ENCODE measurements at places on chromosomes 1 and 21.

DNA sequence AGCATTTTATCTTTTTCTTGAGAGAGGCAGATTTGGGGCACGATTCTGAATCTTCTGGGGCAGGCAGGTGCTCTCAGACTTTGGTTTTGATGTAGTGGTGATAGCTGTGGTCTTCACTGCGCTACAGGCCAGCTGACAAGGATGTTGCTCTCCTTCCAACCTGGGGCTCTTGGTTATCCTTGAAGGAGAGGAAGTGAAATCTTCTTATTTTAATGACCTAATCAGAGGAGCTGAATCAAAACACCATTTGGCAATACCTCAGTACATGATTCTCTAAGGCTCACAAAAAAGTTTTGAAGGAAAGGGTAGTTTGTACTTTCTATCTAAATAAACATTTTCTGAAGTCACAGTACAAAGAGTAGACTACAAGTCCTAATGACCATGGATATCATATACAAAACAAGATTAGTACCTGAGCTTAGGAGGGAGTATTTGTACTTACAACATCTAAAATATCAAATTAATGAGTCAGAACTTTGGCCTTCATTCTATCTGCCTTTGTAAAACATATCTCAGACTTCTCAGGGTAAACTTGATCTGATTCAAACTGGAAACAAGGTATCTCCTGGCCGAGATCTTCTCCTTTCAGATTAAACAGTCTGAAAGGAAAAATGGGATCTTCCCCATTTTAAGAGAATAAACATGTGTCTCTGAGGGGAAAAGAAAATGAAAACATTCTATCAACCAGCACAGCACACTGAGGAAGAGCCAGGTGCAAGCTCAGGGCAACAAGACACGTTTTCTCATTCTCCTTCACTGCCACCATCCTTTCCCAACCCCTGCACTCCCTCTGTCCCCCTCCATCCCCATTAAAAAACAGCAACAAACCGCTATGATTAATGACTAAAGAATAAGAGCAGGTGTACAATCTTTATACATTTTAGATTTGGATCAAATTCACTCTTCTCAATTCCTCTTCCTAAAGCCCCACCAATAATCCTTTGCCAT is 69.2 kb downstream of the SH3GLB1 start:
- no peak for DNase-seq

GRCh38 chr1:5570931-5571330 is 421.3 kb downstream of the NPHP4 start:
- DNase-seq = no peak

- DNase-seq = peak; percentile 75
Measured at GRCh38 chr1:119712342-119713038, 756 bp downstream of the PHGDH start.

- no peak for DNase-seq
Measured at GRCh38 chr1:60875138-60875537, 207.2 kb upstream of the NFIA start.

DNA sequence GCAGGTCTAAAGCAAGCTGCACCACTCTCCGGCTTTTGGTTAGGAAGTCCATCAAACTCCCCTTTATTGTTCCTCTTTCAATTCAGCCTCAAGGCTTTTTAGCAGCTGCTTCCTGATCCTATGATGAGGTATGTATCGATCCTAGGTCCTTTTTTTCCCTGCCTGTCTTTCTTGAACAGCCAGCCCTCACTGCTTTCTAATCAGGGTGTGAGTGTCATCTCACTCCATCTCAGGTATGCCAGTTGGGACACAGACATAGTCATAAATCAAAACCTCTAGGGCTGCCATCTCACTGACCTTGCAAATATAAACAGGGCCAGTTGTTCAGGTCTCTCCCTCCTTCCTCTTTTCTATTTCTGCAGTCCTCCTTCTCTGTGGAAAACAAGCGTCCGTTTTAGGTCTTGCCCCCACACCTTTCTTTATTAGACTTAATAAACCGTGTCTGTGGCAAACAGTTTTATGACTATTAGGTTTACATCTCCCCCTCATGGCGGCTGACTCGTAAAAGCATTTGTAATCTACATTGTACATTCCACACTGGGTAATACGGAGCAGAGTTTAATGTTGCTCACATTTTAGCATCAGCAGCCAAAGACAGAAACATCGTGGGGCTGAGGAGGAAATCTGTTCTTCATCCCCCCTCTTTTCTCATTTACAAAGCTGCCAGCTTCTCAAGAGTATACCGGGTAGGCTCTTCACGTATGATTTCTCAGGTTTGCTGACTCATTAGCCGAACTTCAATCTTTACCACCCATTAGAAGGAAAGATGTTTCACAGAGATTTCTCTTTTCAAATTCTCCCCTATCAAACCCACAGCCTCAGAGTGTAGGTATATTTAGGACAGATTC is 11.6 kb downstream of the STYXL2 start:
- no peak for DNase-seq

DNA sequence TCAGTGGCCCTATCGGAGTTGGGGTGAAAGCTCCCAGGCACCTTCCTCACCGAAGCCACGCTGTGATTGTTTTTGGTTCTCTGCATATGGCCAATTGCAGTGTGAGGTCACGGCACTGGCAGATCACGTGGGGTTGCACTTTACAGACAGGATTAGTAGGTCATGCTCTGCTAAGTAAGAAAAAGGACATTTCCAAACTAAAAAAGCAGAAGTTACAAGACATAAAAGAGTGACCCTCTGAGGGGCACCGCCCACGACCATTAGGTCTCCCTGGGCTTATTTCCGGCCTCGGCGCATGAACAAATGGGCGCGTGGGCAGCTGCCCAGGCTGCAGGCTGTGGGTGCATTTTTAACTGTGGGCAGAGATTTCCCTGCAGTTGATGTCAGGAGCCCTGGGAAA is 2.0 kb downstream of the CAPN9 start:
- no peak for DNase-seq

GRCh38 chr1:147246044-147246690 is 3.7 kb downstream of the CHD1L start:
- no peak for DNase-seq

DNA sequence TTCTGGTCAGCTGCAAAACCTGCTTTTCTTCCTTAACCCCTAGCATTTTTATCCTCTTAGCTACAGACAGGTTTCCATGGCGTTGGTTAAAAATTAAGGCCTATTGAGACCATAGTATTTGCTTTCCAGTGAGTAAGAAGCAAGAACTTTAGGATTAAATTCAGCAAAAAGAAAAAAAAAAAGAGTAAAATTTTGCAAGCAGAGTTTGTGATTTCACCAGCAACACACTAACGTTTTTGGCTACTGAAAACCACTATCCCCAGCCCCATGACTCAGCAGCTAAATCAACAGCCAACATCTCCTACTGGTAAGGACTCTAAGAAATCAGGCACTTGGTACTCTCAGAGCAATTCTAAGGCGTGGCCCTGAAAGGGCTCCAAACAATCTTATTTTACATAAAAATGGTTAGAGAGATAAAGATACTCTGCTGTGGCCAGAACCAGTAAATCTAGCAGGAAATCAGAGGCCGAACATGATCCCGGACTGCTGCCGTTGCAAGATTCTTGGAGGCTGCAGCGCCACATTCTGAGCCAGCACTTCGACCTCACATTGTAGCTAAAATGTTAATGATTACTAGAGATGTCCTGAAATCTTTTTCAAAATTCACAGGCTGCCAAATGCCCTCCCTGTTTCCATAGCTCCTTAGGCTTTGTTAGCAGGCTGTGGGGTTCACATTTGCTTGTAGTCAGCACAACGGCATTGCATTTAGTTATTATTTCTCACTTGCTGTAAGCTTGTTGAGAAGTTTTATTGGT is 1.6 kb upstream of the ENO1 start:
- peak; percentile 93 for DNase-seq

- DNase-seq = no peak
Measured at GRCh38 chr1:38213646-38214434, 167.2 kb upstream of the POU3F1 start.

DNA sequence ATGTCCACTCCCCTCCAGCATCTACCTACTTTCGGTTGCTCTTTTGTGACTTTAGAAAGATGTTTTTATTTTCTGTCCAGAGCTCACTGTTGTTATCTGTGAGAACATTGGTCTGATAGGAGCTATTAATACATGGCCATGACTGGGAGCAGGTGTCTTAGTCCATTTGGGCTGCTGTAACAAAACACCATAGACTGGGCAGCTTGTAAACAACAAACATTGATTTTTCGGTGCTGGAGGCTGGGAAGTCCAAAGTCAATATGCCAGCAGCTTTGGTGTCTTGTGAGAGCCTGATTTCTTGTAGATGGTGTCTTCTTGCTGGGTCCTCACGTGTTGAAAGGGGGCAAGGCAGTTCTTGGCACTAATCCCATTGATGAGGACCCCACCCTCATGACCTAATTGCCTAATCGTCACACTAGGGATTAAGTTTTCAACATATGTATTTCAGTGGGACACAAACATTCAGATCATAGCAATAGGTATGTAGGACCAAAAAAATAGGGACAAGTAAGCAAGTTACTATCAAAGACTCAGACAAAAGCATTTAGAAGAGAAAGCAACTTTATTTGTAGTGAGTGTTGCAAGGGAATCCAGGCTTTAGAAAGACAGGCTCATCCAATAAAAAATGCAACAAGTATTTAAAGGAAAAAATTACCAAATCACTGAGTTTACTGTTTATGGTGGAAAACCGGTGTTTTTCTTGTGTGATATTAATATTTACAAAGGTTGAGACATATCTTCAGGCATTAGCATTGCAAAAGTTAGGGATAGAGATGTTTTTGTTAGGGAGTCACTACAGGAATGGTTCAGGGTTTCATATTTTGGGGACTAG is 55.2 kb upstream of the WDR26 start:
- no peak for DNase-seq

GRCh38 chr1:84253036-84253435 is 48.5 kb upstream of the SAMD13 start:
- peak; percentile 88 for DNase-seq

DNA sequence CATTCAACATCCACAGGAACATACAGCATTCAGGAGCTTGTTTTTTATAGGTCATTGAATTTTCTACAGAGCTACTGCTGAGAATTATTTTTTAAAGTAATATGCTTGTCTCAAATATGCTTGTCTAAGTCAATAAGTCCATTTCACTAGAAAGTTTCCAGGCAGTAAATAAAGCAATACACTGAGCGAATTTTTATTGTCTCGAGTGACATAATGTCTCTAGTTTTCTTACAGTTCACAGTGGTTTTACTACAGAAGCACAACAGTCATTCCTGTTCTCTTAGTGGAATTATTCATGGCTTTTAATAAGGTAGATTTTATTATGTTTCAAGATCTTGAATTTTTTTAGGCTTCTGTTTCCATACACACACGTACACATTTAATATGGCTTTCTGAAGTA is 83.8 kb downstream of the HS2ST1 start:
- DNase-seq = no peak

DNA sequence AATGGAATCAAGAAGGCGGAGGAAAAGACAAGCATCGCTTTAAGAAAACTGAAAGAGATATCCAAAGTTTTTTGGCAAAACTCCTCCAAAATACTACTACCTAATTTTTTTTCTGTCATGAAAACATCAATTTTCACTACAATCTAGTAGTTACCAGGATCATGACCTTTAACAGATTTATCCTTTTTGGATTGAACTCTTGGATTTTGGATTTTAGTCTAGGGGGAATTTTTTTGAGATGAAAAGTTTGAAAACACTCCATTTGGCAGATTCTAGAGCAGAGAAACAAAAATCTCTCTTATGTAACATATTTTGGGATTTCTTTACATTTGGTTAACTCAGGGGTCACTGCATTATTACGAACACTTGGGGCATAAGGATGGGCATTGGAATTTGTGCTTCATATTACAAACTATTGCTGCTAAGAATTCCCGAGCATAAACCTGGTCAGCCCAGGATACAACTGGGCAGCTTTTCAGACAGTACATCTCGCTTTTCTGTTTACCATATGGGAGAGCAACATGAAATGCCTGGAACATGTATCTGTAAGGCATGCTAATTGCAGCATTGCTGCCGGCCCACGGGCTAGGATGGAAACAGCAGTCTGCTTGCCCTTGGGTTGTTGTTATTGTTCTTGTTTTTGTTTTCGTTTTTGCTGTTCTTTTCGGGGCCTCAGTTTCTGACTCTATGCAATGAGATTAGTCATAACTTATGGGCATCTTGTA is 264.3 kb downstream of the RHOU start:
- DNase-seq = no peak

DNA sequence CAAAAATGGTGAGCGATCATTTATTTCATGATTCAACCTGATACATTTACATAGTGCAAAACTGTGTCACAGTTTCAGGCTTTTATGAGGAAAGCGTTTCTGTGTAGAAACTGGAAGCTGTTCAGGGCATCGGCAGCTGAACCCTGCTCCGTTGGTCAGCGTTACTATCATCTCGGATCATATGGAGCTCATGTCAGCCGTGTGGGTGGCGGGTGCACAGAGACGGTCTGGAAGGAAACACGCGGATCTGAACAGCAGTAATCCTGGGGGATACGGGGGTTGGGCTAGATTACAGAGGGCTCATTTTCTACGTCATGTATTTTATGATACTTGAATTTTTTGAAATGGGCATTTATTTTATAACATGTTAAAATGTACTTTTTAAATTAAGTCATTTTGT is 15.1 kb downstream of the C1orf174 start:
- no peak for DNase-seq

GRCh38 chr1:3329640-3330281 is 124.7 kb upstream of the ARHGEF16 start:
- DNase-seq = no peak

- no peak for DNase-seq
Measured at GRCh38 chr1:84861988-84862644, 30.9 kb downstream of the LPAR3 start.

DNA sequence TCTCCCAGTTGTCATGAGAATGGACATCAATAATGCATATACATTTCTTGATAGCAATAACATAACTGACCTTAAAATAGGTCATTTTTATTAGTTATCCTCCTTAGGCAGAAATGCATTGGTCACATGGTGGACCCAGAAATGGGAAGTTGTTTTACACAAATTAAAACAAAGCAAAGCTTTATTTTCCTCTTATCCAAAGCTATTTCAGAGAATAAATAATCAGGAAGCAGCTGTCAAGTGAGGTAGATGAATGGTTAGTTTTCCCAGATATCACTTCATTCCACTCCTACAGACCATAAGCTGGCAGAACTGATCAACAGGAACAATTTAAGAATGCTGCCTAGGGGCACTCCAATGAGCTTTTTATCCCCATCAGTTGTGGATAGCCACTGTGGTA is 16.0 kb upstream of the OLIG1 start:
- DNase-seq = no peak

- peak; percentile 4 for DNase-seq
Measured at GRCh38 chr1:37890378-37891014, 31.1 kb upstream of the MTF1 start.

- DNase-seq = no peak
Measured at GRCh38 chr1:38941527-38942019, at the start of gene RHBDL2. RHBDL2 (minus strand) TSS chr1:38941830; CDS start chr1:38919212, 22,618 bp downstream.

- DNase-seq = no peak
Measured at GRCh38 chr1:155185783-155186066, 12.1 kb downstream of the TRIM46 start.

DNA sequence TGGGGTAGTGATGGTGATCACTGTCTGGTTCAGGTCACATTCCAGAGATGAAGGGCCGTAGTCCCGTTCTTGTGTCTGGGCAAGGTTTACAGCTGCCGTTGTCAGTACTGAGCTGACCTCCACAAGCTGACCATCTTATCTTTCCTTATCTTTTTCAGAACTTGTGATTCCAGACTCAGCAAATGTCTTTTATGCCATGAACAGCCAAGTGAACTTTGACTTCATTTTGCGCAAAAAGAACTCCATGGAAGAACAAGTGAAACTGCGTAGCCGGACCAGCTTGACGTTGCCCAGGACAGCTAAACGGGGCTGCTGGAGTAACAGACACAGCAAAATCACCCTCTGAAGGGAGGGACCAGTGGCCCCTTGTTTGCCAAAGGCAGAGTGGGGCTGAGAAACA is 111.6 kb downstream of the COLGALT2 start:
- DNase-seq = no peak

- peak; percentile 16 for DNase-seq
Measured at GRCh38 chr1:100322436-100323211, 29.7 kb upstream of the CDC14A start.
